ENCODE measurements at places on chromosomes 13 and 19.

DNA sequence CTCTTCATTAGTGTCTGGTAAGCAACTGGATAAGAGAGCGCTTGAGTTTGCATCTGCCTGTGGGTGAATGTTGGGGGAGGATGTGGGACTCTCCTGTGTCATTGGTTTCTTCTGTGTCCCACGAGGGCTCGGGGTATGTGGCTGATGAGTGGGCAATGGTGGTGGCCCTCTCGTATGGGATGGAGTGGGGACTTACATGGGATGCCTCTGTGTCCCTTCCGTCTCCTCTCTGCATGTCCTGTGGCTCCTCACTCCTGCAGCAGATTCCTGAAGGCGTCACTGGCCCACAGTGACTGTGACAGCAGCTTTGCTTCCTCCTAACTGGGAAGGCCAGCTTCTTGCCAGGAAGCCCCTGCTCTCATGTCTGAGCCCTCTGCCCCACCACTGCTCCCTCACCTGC is 2.6 kb upstream of the LRP3 start:
- no peak for DNase-seq

GRCh38 chr19:42132851-42133528 is 744 bp upstream of the POU2F2 start:
- DNase-seq = peak; percentile 85

DNA sequence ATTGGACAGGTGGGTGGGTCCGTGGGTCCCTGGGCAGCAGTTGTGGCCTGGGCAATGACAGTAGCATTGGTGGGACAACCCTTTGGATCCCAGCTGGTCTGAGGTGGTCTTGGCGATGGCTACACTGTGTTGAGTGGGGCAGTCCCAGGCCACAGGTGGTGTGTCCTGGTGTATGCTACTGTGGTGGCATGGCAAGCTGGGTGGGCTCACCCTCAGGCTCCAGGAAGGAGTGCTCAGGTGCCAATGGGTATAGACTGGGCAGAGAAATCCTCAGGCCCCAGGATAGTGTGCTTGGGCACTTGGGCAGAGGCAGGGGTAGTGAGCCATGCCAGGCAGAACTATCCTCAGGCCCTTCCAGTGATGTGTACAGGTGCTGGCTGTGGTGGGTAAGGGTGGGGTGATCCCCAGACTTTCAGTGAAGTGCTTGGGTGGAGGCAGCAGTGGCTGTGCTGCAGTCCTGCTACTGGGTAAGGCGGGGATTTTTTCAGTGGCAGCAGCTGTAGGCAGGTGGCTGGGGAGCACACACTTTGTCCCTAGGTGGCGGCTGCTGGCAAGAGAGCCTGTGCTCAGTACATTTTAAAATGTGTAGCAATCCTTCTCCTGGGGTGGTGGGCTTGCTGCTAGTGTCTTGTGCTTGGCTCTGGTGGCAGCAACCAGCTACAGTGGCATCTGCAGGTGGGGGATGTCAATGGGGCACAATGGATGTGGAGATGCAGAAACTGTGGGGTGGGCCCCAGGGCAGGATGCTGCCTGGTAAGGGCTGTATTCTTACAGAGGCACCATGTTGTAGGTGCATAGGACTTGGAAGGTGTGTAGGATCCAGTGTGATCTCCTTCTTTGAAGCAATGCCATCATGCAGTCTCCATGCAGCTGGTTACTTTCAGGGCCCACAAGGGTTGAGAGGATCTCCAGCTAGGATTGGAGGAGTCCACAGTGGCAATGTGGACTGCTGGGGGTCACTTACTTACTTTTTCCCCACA is 64.9 kb downstream of the DNAJC3 start:
- no peak for DNase-seq

DNA sequence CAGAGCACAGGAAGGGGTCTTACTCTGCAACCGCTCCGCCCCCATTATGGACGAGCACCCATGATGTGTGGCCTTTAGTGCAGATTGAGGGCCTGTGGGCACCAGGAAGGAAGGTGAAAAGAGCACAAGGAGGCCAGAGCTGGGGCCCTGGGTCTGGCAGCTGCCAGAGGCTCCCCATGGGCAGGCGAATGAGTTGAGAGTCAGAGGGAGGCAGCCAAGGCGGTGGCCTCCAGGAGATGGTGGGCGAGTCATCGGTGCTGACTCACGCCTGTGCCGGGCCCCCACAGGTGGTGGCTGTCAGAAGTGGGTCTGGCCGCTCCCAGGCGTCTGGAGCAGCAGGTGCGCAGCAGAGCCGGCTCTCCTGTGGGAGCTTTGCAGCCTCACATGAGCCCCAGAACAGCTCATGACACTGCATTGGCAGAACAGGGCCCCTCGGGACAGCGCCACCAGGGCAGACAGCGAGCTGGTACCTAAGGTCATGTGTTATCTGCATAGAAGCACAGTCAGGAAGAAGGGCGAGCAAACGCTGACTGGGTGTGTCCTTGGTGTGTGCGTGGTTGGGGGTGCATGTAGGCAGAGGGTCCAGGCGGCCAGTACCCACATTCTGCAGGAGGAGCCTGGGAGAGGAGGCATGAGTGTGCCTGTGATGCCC is 68.8 kb downstream of the CHST8 start:
- DNase-seq = no peak

GRCh38 chr19:4264812-4265211 is 14.3 kb upstream of the SHD start:
- DNase-seq = no peak

GRCh38 chr13:111844222-111844671 is 222.7 kb upstream of the SOX1 start:
- no peak for DNase-seq

GRCh38 chr19:56309511-56310185 is 5.0 kb downstream of the ZSCAN5A start:
- peak; percentile 42 for DNase-seq

- no peak for DNase-seq
Measured at GRCh38 chr19:2631213-2631821, 71.2 kb downstream of the GNG7 start.

- no peak for DNase-seq
Measured at GRCh38 chr13:94387047-94387446, 92.4 kb downstream of the DCT start.

GRCh38 chr13:100139817-100140216 is 50.9 kb downstream of the PCCA start:
- DNase-seq = no peak

DNA sequence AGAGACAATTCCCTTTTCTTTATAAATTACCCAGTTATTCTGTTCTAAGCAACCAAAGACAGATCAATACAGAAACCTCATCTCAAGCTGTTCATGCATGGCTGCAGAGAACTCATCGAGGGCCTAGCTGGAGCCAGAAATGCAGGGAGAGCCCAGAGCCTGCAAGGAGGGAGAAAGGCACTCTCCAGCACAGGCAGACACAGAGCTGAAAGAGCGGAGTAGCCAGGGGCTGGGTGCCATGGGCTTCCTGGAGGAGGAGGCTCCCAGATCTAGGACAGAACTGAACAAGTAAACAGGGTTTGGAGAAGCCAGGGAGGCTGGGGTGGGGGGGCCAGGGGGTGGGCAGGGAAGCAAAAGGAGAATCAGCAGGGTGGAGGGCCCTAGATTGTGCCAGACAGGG is 144.2 kb upstream of the ZNF507 start:
- DNase-seq = no peak

DNA sequence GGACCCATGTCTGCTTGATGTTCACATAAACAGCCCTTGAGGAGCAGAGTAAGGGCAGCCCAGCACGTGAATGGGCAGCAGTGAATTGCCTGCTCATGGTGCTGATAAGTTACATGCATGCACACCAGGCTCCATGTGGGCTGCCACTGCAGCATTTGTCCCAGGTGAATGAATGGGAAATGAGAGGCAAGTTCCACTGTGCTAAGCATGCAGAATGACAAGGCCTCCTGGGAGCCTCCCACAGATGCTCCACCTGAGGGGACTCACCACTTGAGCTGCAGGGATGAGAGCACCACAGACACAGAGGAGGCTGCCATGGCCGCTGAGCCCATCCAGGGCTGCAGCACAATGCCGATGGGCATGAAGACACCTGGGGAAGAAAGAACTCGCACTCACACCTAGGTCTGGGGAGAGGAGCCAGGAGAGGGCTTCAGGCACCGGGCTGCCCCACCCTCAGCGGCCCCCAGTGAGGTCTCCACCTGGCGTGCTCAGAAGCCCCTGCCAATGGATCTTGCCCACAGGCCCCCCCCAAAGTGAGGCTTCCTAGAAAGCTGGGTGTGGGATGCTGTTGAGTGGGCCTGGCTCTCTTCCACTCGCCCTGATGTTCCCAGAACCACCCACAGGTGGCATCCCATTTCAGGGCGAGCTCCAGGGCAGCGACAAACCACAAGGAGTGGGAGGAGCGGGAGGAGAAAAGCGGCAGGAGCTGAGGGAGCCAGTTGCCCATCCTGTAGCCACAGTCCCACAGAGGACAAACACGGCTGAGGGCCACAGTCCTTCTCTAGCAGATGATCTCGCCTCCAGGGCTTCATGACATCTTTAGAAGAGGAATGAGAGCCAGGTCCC is 73.8 kb downstream of the CCDC70 start:
- no peak for DNase-seq

DNA sequence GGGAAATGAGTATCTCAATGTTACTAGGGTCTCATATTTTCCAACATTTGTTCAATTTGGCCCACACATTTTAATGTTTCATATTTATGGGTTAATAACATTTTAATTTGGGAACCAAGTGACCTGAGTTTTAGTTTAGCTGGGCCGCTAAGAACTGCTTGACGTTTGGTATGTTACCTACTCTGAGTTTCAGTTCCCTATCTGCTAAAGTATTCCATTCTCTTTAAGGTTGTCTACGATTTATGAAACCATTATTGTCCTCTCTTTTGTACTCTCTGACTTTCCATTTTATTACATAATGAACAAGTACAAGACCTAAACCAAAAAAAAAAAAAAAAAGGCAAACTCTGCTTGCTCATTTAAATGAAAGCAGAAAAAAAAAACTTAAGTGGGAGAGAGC is 89.9 kb downstream of the FGF14 start:
- no peak for DNase-seq

GRCh38 chr13:84400706-84401105 is 518.4 kb upstream of the SLITRK1 start:
- DNase-seq = no peak

Data from activated T-helper 1 cell treated with anti-CD3 and anti-CD28 coated beads, Interleukin-12 subunit alpha, Interleukin-12 subunit beta, Interleukin-2, Interleukin-4 antibody, amounts not matched to agents 30 ng/mL and 10 ng/mL and 1 ng/mL, durations not matched to agents 14 hours and 24 hours and 36 hours (primary cell).